Activated CD8-positive, alpha-beta memory T cell treated with anti-CD3 and anti-CD28 coated beads for 1 hour (primary cell): ENCODE measurements at places on chromosomes 6 and 20.

GRCh38 chr6:124967444-124967843, 5.2 kb downstream of the RNF217 start:
- no peak for DNase-seq

- no peak for DNase-seq
Measured at GRCh38 chr6:111423055-111423633, 59.9 kb downstream of the REV3L start.

DNA sequence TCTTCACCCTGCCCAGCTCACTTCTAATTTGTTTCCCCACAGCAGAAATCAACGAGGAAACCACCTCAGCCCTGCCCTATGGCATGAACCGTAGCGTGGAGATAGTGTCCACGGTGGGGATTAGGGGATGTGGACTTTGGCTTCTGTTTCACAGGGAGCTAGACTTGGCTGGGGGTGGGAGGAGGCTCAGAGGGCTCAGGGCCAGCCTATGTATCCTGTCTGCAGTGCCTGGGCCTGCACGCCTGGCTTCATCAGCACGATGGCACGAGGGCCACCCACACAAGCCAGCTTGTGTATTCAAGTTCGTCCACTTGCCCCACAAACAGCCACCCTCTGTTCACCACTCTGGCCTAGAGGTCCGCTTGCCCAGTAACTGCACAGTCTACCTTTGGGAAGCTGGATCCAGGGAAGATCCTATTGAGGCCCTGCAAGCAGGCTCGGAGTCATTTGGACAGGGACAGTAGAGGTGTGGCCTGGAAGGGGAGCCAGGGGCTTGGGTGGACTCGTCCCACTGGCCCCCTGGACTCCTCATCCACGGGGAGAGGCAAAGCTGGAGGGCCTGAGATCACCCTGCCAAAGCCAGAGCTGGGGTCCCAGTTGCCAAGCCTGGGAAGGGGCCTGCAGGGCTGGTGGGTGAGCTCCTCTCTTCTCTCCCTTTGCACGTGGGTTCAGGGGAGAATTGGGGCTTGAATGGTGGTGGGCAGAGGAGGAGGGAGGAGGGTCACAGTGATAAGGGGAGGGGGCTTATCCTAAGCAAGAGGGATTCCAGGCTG, 38.0 kb upstream of the FAM83D start:
- no peak for DNase-seq

DNA sequence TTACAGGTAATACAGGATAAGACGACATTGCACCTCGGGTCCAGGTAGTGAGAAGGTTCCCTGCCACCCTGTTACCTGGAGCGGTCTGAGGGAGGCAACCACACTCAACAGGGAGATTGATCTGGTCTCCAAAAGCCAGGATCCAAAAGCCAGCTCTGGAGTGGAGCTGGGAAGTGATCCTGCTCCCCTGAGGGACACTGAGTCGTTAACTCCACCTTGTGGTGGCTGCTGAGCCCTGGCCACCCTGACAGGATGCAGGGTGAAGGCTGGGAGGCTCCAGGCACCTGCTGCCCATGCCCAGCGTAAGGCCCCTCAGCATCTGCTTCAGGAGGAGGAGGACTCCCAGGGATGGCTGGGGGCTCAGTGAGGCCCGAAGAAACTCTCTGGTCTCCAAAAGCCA, 38.7 kb upstream of the SLC22A2 start:
- no peak for DNase-seq

DNA sequence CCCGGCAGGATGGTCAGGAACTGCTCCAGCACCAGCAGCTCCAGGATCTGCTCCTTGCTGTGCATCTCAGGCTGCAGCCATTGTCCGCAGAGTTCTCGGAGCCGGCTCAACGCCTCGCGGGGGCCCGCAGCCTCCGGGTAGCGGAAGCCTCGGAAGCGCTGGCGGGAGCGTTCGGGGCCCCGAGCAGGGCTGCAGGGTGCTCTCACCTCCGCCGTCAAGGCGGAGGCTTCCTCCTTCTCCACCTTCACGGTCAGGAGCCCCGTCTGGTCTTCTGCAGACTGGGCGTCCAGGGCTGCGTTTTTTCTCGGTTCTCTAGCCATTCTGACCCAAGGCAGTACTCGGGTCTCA, 434 bp downstream of the ZKSCAN4 start:
- DNase-seq, result no peak

GRCh38 chr20:48070991-48071652, 285.8 kb upstream of the SULF2 start:
- DNase-seq, result no peak

GRCh38 chr6:93746892-93747291, 327.5 kb upstream of the EPHA7 start:
- DNase-seq, result no peak

DNA sequence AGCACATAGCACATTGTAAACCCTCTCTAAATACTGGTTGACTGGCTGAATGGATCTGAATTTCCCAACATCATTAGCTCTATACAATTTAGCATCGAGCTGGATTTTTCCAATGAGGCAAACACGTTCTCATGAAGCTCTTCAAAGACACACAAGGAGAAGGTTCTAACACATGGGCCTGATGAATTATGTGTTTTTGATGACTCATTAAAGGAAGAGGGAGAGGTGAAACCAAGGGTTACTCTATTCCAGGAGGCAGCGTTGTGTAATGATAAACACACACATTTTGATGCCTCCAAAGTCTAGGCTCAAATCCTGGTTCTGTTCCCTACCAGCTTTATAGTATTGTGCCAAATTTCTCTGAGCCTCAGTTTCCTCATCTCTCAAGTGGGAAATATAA, 84.3 kb downstream of the PFDN4 start:
- DNase-seq, result no peak

GRCh38 chr20:40945754-40946450, 82.7 kb upstream of the TOP1 start:
- no peak for DNase-seq

DNA sequence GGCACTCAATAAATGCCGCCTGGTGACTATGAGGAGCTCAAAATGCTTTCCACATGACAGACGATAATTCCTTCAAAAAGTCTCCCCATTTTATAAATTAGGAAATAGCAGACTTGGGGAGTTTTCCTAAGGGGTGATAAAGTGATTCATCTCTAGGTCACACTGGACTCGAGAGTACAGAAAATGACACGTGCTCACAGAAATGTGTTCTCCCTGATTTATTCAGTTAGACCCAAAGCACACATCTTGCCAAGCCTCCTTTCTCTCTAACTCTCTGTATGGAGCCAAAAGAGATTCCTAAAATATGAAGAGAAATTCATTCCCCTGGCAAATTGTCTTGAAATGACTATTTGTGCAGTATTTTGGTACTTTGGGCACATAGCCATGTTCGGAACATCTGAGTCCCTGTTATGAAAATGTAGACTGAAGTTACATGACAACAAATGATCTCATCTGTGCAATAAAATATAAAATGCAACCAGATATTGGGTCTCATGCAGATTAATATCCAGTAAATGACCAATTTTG, 381.1 kb downstream of the TFAP2B start:
- no peak for DNase-seq

DNA sequence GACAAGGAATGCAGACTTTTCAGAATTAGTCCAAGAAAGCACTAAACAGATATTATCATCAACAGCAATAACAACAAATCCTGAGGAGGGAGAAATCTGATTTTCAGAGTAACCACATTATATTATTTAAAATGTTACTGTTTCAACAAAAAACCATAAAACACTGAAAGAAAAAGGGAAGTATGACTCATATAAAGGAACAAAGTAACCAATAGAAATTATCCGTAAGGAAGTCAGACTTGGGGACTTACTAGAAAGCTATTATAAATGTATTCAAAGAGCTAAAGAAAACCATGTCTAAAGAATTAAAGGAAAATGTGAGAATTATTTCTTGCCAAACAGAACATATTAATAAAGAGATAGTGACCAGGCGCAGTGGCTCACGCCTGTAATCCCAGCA, 98.1 kb downstream of the MYLK4 start:
- DNase-seq, result no peak

GRCh38 chr6:135310291-135310690, 129.2 kb downstream of the MYB start:
- DNase-seq, result no peak

- no peak for DNase-seq
Measured at GRCh38 chr6:40028449-40028848, 94.2 kb upstream of the MOCS1 start.

DNA sequence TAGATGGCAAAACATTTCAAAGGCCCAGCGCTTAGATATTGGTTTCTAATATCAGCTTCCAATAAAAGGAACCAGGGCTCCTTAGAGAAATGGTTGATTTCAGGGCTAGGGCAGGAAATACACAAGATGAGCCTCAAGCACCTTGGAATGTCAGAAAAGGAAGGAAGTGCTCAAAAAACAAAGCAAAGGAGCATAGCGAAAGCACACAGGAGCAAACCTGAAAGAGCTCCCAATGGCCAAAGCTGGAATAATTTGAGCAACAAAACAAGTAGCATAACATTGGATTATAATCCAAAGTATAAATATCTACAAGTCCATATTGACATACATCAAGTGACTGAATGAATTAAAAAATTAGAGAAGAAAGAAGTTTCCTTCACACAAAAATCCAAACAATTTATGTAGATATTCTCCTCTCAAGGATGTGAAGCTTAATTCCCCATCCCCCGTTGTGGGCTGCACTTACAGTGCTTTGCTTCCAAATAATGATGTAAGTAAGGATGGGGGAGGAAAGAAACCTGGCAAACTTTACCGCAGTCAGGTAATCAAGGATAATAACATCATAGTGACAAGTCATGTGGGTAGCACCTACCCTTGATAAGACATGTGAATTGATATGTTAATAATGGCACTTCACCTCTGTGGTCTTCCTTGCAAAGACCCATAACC, 132.9 kb upstream of the DST start:
- no peak for DNase-seq

DNA sequence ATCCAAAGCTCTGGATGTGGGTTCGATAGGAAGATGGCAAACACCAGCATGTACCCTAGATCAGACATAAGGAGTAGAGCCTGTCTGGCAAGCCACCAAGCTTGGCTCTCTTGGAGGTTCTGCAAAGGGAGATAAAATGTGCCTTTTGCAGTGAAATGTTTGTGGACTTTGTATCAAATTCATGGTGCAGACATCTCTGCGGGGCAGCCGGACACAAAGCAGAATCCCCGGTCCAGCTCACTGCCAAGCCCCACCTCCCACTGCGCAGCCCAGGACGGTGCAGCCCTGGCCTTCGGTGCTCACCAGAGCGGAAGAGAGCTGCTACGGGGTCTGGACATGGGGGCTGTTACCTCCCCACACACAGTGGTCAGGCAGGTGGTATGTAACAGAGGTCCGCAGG, 333.6 kb upstream of the JARID2 start:
- DNase-seq, result no peak

GRCh38 chr6:72770959-72771358, 149.1 kb downstream of the KCNQ5 start:
- DNase-seq, result no peak

- DNase-seq, result no peak
Measured at GRCh38 chr20:7966176-7966575, 25.9 kb upstream of the HAO1 start.

DNA sequence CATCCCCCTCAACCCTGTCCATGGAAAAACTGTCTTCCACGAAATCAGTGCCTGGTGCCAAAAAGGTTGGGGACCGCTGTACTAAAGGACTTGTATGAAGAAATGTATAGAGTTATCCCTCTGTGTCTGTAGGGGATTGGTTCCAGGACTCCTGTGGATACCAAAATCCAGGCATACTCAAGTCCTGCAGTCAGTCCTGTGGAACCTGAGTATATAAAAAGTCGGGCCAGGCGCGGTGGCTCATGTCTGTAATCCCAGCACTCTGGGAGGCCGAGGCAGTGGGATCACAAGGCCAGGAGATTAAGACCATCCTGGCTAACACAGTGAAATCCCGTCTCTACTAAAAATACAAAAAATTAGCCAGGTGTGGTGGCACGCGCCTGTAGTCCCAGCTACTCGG, 42.0 kb downstream of the LCA5 start:
- DNase-seq, result no peak

- DNase-seq, result no peak
Measured at GRCh38 chr6:52394251-52394666, 25.9 kb upstream of the EFHC1 start.

DNA sequence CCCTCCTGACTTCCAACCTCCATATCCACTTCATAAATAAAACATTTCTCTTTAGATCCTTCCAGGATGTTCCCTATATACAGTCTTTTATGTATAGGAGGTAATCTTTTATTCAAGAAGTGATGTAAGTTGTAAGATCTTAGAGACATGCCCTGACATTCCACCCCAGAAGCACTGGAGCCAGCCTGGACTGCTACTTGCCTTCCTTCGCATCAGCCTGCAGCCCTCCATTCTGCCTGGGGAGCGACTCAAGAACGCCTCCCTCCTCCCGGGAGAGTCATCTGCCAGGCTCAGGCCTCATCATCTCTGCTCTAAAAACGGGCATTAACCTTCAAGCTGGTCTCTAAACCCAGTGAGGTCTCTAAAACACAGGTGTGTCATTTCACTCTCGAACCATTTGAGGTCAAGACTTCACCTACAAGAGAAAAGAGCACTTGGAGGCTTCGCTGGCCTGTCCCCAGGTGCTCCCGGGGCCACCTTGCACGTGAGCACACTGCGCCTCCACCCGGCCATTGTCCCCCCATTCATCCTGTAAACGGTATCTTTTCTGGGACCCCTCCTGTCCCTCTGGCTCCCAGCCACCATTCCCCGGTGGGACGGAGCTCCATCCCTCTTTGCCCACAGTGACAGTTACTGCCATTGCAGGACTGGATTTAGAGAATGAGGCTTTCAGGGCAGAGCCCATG, 107.5 kb upstream of the PDE10A start:
- no peak for DNase-seq

DNA sequence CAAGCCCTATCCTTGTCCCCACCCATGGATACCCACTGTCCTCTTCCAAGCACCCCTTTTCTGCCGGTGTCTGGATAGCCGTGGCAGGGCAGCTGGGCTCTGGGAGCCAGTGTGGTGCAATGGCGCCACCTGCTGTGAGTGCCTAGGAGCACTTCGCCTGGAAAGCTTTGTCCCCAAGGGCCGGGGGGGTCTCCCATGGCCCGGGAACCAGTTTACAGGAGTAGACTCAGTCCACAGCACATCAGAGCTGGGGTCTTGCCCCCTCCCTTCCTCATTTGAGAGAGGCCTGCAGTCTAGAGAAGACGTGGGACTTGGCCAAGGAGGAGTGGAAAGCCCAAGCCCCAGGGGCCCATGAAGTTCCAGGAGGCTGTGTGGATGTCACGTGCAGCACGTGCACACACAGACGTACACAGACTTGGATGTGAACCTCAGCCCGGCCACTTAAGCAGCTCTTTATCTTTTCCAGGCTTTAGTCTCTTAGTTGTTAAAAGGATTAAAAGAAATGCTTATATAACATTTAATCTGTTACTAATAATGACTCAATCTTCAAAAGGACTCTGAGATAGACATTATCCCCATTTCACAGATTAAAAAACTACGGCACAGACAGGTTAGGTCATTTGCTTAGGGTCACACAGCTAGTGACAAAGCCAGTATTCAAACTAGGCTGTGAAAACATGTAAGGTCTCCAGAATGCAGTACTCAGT, 40.9 kb upstream of the CDH22 start:
- peak; percentile 21 for DNase-seq

DNA sequence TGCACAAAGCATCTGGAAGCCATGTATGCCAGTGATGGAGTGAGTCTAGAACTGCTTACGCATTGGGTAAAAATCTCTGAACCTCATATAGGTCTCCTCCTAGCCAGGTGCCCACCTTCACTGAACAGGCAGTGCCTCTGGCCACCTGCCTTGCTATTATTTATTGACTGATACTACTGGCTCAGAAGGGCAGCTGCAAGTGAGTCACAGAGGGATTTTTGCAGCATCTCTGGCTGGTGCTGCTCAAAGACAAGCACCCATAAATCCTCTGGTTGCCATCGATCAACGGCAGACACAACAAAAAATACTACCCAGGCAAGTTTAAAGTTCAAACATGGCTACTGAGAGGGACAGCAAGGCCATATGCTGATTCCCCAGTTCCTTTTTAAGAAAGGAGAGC, 279.4 kb downstream of the UBE3D start:
- no peak for DNase-seq
